Renal cortex interstitium (tissue), 15 donors: ENCODE measurements at places on chromosomes 11 and 22.
A peak's percentile ranks its signal among the peaks of the same experiment; 100 is the strongest.

DNA sequence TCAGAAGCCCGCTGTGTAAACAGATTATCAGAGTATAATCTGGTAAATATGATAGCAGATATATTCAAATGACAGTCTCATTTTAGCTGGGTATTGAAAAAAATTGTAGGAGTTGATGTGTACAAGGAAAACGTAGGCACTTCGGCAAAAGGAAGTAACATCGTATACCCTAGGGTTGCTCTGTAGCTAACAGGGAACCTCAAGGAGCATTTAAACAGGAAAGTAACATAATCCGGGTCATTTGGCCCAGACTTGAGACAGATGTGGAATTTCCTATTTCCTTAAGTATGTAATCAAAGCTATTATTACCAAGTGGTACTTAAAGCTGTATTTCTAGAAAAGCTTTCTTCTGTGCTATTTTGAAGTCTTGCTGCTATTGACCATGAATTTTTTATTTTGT lies 215.6 kb downstream of the DDX10 start:
- DNase-seq, result no peak

- no peak for DNase-seq
Observed at GRCh38 chr11:9059406-9059805, 32.0 kb downstream of the SCUBE2 start.

GRCh38 chr22:24219750-24220149 lies 25.1 kb downstream of the GGT5 start:
- DNase-seq, result no peak

GRCh38 chr11:71381781-71382505 lies 66.2 kb downstream of the DHCR7 start:
- no peak for DNase-seq

DNA sequence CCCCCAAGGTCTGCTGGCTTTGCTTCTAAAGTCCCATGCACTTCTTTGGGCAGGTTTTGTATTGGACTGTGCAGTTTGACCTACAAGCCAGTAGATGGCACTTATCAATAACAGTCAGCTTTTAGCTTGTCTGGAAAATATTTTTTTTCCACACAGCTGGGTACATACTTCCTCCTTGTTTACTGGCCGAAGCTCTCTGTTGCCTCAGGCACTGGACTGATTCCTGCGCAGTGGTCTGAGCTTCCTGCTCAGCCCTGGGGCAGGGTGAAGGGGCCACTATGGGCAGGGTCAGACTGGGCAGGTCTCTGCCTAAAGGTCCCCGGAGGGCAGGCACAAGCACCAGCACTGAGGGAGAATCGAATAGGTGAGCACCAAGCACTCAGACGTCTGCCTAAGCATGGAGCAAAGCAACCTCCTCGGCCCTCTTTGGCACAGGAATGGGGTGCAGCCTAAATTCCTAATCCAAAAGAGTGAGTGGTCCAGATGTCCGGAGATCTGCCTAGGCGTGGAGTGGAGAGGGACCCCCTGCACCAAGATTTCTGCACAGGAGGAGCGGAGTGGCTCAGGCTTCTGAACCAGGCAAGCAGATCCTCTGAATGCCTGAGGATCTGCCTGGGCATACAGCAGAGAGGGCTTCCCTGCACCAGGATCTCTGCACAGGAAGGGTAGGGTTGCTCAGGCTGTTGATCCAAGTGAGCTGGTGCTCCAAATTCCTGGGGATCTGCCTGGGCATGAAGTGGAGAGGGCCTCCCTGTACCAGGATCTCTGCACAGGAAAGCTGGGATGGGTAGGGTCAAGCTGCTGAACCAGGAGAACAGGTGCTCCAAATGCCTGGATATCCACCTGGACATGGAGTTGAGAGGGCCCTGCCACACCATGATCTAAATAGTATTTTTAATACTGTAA lies 105.9 kb upstream of the C11orf58 start:
- DNase-seq, result no peak

DNA sequence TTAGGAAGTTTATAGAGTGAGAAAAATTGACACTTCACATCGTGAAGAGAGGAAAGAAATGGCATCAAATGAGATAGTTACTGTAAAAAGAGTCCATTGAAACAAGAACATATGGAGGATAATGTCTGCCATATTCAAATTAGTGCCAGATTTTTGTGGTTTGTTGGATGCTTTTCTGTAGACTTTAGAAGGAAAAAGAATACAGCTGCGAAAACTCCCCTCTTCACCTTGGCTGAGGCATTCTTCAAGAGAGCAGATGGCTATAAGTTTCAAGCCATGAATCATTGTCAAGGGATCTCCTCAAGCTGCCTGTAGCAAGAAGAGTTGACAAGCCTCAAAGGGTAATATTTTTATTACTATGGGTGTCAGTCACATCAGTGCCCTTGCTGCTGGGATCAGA lies 507.4 kb upstream of the RAG2 start:
- no peak for DNase-seq

DNA sequence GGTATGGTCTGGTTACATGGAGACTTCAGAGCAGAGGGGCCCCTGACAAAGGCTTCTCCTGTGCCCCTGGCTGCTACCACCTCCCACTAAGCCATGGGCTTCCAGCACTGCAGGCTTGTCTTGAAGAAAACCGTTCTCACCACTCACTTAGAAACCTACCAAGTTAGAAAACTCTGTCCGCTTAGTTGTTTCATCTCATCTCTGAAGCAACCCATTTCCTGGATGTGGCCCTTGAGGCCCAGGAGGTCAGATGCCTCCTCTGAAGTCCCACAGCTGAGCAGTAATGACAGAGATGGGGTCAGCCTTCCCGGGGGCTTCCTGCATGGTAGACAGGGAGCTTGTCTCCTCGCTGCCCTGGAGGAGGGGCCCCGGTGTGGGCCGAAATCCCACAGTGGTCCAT lies 12.9 kb downstream of the CSF2RB start:
- no peak for DNase-seq

GRCh38 chr11:3081386-3081751 lies 24.1 kb upstream of the CARS1 start:
- DNase-seq, result no peak

- DNase-seq, result no peak
Observed at GRCh38 chr11:122933416-122933815, 48.2 kb downstream of the BSX start.

DNA sequence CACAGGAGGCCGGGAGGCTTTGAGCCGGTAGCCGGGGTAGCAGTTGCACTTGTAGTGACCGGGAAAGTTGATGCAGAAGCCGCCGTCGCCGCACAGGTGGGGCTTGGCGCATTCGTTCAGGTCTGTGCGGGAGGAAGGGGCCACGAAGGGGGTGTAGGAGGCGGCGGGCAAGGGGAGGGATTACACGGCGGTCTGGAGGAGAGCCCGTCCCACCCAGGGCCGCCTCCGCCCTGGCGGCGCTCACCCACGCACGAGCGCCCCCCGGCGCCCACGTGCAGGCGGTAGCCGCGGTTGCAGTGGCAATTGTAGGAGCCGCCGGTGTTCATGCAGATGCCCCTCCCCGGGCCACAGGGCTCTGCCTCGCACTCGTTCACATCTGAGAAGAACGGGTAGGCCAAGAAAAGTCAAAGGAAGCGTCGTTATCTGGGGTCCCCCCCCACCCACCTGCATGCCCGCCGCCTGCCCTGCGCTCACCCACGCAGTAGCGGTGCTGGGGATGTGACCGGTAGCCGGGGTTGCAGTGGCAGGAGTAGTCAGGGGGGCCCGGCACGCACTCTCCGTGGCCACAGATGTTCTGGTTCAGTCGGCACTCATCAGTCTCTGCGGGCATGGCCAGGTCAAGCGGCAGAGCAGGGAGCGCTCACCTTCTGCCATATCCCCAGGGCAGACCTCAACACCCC lies 10.6 kb downstream of the LTBP3 start:
- DNase-seq, result no peak

DNA sequence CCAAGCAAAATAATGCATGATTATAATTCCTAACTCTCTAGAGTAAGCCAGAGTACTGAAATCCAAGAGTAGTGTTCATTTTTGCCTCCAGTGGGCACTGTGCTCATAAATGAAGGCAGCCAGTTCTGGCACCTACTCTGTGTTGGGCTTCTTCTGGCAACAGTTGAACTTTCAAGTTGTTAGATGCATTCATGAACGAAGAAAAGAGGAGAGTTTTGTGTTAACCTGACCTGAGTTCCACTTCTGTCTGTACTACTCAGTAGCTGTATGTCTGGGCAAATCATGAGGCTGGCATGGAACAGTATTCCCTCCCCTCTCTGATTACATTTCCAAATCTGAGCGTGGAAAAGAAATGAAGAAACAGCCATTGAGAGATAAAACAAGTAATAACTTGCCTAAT lies 20.3 kb upstream of the TENM4 start:
- DNase-seq, result no peak

GRCh38 chr22:29831186-29831921 lies 6.7 kb downstream of the ASCC2 start:
- no peak for DNase-seq

DNA sequence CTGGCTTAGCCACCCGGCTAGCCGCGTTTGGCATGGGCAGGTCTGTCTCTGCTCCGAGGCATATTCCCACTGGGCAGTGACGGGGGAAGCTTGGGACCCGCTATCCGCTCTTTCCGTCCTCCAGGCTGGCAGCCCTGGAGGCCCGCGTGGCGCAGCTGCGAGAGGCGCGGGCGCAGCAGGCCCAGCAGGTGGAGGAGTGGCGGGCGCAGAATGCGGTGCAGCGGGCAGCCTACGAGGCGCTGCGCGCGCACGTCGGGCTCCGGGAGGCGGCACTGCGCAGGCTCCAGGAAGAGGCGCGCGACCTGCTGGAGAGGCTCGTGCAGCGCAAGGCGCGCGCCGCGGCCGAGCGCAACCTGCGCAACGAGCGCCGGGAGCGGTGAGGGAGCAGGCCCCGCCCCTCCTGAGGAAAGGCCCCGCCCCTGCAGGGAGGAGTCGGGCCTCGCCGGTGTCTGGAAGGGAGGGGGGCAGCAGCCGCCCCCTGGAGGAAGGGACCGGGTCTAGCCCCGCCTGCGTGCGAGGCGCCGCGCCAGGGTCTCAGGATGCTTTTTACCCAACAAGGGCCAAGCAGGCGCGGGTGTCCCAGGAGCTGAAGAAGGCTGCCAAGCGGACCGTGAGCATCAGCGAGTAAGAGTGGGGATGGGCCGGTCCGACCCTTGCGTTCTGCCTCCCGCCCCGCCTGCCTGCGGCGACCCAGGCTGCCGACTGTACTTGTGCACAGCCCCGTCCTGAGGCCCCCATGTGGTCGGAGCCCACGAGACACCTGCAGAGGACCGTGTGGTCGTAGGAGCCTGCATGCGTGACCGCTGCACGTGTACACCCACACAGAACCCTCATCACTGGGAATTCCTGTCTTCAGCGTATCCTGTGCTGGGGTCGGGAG lies 7.9 kb downstream of the ATG16L2 start:
- peak; percentile 87 for DNase-seq

- DNase-seq, result no peak
Observed at GRCh38 chr11:61549662-61550568, 31.0 kb downstream of the SYT7 start.

- DNase-seq, result no peak
Observed at GRCh38 chr11:46498179-46498578, 95.6 kb downstream of the AMBRA1 start.

GRCh38 chr11:69167130-69167915 lies 11.6 kb downstream of the SMIM38 start:
- DNase-seq, result no peak

GRCh38 chr11:102118937-102119336 lies 8.7 kb downstream of the YAP1 start:
- DNase-seq, result no peak

DNA sequence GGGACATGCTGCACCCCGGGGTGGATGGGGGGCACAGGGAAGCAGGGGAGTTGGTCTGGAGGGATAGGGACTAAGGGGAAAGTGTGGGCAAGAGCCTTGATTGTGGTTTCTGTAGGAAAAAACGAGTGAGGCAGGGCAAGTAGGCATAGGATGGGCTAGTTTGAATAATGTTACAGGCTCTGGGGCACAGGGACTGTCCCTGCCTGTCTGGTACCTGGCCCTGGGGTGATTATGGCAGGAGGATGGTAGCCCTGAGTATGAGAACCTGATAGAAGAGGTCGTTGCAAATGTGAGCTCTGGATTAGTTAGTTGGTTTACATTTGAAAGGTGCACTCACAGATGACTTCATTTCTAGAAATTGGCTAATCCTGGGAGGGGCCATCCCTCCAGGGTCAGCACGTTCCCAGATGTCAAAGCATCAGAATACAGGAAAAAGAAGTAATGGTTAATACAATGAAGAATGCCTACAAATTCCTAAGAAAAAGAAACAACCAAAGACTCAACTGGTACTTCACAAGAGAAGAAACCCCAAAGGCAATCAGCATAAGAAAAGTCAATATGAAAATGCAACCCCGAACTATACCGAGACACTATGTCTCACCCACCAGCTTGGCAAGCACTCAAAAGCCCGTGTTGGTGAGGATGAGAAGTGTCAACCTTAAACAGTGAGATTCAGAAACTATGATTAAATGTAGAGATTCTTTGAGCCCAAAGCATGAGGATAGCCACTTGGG lies 11.3 kb upstream of the SMIM38 start:
- no peak for DNase-seq

GRCh38 chr22:42428025-42428424 lies 4.2 kb downstream of the NFAM1 start:
- DNase-seq, result no peak

DNA sequence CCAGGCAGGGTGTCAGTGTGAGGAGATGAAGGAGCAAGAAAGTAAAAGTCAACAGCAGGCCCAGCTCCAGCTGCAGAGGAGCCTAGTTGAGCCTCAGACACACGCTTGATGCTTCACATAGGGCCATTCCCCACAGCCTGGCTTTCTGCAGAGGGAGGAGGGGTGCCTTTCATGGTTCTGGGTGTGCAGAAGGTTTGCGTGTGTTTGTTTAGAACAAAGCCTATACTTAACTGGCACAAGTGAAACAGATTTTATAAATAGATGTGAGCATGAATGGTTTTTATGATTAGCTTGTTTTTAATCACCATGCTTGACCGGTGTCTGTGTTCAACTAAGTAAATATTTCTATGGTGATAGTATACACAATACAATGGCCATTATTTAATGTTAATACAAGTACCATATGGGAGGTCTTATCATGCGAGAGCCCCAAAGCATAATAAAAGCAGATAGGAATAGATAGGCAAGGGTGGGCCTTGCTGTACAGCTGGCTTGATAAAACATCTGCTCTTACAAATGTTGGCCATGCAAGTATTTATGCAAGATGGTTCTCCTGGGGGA lies 290.2 kb downstream of the ETS1 start:
- DNase-seq, result no peak

- DNase-seq, result no peak
Observed at GRCh38 chr22:27848005-27848404, 46.4 kb upstream of the MN1 start.

DNA sequence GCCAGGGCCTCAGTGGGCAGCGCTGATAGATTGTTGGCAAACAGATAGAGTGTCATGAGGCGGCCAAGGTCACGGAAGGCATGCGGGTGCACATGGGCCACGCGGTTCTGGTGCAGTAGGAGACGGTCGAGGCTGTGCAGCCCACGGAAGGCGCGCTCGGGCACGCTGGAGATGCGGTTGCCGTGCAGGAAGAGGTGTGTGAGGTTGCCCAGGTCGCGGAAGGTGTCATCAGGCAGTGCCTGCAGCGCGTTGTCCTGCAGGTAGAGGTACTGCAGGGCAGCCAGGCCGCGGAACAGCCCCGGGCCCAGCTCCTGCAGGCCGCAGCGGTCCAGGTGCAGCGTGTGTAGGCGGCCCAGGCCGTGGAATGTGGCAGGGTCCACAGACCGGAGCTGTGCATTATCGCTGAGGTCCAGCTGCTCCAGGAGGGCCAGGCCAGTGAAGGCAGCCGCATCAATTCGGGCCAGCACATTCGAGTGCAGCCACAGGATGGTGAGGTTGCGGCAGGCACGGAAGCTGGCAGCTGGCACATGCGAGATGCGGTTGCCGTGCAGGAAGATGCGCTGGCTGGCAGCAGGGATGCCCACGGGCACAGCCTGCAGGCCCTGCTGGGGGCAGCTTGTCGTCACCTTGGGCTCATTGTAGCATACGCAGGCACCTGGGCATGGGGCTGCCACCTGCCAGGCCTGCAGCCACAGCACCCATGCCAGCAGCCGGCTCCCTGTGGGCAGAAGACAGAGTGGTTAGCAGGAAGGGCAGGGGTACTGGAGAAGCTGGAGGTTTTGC lies 25.5 kb downstream of the RTN4R start:
- DNase-seq, result no peak
